ENCODE measurements at places on chromosomes 5 and 9.

GRCh38 chr9:30459156-30459555, 1925.3 kb upstream of the ACO1 start:
- no peak for DNase-seq

DNA sequence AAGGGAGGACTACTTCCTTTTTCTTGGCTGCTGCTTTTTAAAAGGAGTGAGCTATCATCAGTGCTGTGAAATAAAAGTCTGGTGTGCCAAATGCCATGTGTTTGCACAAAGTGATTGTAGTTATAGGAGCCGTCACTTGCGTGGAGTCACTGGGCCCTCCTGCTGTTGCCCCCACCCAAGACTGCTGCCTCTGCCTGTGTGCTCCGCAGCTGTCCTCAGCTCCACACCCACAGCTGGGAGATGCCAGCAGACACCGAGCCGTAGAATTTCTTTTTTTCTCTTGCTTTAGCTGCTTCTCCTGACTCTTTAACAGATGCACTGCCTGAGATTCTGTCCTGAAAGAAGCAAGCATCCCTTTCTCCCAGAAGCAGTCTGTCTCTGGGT, 9.8 kb upstream of the GLE1 start:
- no peak for DNase-seq

- DNase-seq = no peak
Observed at GRCh38 chr5:40646266-40646665, 33.4 kb upstream of the PTGER4 start.

DNA sequence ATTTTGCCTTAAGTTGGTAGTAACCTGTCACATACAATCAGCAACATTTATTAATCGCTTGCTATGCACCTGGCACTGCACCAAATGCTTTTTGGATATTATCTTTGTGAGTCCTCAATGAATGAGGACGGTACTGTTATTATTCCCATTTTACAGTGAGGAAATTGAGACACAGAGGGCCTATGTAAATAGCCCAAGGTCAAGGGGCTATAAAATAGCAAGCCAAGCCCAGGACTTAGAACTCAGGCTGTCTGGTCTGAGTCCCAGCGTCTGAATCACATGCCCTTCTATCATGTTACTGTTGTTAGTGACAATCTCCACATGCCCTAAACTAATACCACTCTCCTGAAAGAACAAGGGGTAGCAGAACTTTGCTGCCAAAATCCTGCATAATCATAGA, 60.0 kb downstream of the ERAP1 start:
- no peak for DNase-seq

DNA sequence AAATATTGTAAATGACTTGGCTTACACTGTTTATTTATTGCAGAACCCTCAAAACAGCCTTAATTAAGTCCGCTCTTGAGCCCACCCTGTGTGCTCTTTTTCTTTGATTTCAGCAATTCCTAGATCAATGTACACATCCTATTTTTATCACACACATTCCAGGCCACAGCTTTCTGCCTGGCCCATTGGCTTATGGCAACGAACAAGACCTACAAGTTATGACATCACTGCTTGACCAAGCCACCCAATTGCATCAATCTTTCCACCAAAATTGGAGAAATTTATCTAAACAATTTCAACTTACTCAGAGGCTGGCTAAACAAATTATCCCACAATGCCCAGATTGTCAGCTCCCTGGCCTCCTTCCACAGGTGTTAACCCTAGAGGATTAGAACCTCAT, 158.4 kb downstream of the CPLANE1 start:
- DNase-seq = no peak

GRCh38 chr9:87276851-87277261, 220.8 kb upstream of the DAPK1 start:
- no peak for DNase-seq

DNA sequence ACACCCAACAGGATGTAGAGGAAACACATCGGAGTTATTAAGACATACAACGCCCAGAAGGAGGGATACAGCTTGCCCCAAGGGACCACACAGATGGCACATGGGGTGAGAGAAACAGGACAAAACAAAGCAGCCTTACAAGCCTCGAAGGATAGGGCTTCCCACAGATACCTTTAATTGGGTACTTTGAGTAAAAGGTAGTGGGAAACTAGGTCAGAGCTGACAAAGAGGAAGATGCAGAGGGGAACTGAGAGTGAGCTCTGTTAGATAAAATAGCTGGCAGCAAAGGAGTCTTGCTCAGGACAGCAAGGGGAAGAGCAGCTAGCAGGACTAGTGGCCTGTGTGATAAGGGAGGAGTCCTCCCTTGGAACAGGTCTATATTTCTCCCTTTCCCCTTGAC, 48.2 kb downstream of the OTP start:
- DNase-seq = no peak

Measured in HCT116 (cell line).